Activated CD4-positive, alpha-beta T cell treated with anti-CD3 and anti-CD28 coated beads for 36 hours (primary cell): ENCODE measurements at places on chromosomes 3 and 15.

GRCh38 chr3:38084334-38085310, 45.6 kb downstream of the DLEC1 start:
- peak; percentile 63 for DNase-seq

GRCh38 chr3:80550174-80550573, 782.4 kb upstream of the ROBO1 start:
- no peak for DNase-seq

DNA sequence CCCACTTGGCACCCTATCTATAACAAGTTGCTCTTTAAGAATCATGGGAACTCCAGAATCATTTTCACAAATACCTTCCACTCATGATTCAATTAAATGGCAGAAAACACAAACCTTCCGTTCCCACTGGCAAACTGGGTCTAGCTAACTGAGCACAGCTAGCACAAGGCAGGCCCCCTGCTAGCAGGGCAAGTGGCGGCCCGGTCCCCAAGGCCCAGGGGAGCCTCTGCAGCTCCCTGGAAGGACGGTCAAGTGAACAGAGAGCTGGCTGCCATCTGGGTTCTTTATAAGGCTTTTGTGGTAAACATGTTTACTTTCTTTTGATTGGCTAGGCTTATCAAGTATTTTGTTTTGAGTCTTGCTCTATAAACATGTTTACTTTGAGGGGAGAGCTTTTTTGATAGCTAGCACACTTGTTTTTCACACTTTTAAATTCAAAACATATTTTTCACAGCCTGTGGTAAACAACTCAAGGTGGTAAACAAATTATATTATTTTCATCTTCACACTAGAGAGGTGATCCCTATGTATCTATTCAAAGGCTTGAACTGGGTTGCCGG, 81.4 kb downstream of the FOXP1 start:
- DNase-seq = no peak

DNA sequence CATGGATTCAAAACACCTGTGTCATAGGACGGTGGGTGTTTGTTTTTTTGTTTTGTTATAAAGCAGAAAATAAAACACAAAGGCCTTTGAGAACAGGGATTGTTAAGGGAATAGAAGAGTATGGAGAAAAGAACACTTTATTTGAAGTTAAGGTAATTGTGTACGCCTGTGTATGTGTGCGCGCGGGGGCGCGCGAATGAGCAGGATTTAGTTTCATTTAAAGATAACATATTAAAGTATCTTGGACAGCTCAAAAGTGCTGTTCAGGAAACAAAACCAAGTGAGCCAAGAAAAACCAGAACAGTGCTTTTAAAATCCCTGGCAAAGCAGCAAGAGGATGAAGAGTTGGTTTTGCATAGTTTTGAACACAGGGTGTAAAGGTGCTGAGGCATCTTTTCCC, 1.9 kb downstream of the CPNE4 start:
- no peak for DNase-seq

GRCh38 chr3:11172096-11172690, 17.9 kb downstream of the HRH1 start:
- DNase-seq = no peak

DNA sequence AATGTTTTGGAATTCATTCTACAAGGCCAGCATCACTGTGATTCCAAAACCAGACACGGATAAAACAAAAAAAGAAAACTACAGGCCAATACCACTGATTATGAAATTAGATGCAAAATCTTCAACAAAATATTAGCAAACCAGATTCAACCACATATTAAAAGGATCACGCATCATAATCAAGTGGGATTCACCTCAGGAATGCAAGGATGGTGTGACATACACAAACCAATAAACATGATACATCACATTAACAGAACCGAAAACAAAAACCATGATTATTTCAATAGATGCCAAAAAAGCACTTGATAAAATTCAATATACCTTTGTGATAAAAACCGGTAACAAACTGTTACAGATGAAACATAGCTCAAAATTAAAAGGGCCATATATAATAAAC, 48.9 kb downstream of the DLG1 start:
- DNase-seq = no peak

GRCh38 chr3:138234401-138235179, 47.5 kb downstream of the ARMC8 start:
- DNase-seq = no peak
